Neuronal stem cell (in vitro differentiated cells): ENCODE measurements at places on chromosomes 5 and 9.

DNA sequence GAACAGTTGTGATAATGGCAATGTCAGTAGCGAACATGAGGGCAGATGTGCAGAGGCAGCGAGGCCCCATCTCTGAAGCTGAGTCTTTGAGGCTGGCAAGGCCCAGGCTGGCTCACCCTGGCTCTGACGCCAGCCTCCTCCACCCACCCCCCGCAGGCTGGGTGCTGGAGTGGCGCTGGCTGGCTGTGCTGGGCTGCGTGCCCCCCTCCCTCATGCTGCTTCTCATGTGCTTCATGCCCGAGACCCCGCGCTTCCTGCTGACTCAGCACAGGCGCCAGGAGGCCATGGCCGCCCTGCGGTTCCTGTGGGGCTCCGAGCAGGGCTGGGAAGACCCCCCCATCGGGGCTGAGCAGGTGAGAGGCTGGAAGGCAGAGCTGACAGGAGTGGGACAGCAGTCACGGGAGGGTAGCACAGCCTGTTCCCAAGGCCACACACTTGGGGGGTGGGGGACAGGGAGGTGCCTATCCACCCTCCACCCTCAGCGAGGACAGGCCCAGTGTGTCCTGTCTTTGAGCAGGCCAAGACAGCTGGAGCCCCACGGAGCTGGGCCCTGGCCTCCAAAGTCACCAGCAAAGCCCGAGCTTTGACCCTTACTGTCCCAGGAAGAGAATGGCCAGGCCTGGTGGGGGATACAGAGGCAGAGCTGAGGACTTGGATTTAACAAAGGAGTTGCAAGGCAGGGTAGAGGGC, 5.6 kb downstream of the SLC2A8 start:
- DNase-seq, result no peak

- no peak for DNase-seq
These were observed 52.6 kb upstream of the TNFAIP8 start for GRCh38 chr5:119302916-119303897.

DNA sequence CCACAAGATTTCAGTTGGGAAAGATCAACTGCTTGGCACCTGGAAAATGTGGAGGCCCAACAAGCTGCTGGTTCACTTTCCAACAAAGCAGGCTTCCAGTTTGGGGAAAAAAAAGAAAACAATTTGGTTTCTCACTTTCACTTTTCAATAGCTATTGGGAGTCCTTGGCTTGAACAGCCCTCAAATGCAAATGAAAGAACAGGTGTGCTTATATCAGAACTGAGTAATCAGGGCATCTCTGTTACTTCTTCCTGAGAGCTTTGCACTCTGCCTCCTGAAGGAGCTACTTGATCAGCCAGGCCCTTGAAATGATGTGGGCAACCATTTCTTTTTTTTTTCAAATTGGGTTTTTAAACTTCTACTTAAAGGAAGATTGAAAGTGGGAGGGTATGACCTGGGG, 73.5 kb downstream of the MFAP3 start:
- no peak for DNase-seq

GRCh38 chr9:15738011-15738410, 185.2 kb downstream of the CCDC171 start:
- DNase-seq, result no peak

- DNase-seq, result no peak
These were observed 979 bp downstream of the PCDHGA12 start for GRCh38 chr5:141431286-141431685.

- DNase-seq, result peak; percentile 53
These were observed 896 bp downstream of the EBF1 start for GRCh38 chr5:159098603-159099436.
